ENCODE measurements at places on chromosomes 1 and 21. TPM values are rescaled to one million over a fixed set of nuclear protein-coding genes. Genes with fewer than 3 reads are reported as not detected.

DNA sequence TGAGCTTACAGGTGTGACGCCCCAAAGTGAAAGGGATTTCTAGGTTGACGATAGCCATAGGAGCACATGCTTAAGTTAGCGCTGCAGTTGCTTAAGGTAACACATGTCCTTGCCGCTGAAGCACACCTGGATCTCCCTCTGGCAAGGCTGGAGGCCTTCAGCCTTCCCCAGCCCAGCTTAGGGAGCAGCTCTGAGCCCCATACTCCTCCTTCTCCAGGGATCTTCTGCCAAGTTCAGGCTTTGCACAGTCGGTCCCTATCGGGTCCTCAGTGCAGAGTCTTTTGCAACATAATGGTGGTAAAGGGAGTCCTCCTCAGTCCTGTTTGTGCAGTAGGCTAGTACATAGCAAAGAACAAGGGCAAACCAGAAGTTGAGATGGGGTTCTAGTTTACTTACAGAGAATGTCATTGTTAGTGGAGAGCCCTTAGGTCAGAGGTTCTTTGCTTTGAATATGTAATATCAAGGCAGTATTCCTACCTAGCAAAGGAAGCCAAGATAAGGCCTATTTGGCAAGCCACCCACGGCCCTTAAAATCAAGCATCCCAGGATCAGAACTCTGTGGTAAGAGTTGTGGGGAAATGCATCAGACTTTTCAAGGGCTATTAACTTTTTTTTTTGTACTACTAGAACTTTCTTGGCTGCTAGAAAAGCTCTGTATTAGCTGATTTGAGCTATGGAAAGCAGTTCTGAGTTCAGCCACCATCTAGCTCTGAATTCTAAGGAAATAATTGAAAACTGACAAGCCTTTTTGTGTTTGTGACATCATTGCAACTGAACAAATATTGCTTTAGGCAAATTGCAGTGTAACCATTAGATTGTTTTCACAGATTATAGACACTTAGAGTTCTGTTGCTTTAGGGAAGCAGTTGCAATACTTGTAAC lies 1.4 kb downstream of the EVA1C start:
- peak overlapping the region; percentile 90 for H3K27ac ChIP-seq
- H3K4me3 ChIP-seq = no peak overlapping the region
- H3K27me3 ChIP-seq = no peaks in the 10 kb centered on the region
- peaks cover 23% of the 10 kb centered on the region for H3K4me1 ChIP-seq
- H3K36me3 ChIP-seq = no peaks in the 10 kb centered on the region
- no peak for DNase-seq

DNA sequence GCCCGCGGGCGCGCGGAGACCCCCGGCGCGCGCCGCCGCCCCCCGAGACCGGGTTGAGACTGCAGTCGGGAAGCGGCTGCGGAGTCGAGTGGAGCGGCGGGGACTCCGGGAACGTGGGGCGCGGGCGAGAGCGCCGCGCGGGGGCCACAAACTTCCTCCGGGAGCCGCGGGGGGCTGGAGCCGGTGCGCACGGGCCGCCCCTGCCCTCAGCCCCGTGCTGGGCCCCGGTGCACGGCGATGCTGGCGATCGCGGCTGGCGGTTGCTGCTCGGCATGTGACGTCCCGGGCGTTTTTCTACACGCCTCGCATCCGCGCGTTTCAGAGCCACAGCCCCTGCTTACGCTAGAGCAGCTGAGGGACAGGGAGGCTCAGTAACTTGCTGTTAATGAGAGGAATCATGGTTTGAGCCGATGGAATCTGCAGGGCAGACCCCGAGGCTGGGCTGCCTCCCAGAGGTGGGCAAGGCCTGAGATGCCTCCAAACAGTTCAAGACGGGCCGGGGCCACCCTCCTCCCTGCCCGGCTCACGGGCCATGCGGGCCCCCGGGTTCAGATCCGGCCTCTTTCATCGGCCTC lies 520 bp downstream of the TMEM201 start:
- H3K27ac ChIP-seq = peak overlapping the region; percentile 59
- H3K4me3 ChIP-seq = peak overlapping the region; percentile 67
- no peaks in the 10 kb centered on the region for H3K27me3 ChIP-seq
- peaks cover 28% of the 10 kb centered on the region for H3K4me1 ChIP-seq
- no peaks in the 10 kb centered on the region for H3K36me3 ChIP-seq

GRCh38 chr1:12549460-12550349 lies 68.3 kb downstream of the DHRS3 start:
- H3K4me3 ChIP-seq = no peak overlapping the region
- H3K27me3 ChIP-seq = no peaks in the 10 kb centered on the region
- H3K27ac ChIP-seq = peak overlapping the region; percentile 43
- no peaks in the 10 kb centered on the region for H3K4me1 ChIP-seq
- no peak for DNase-seq
- no peaks in the 10 kb centered on the region for H3K36me3 ChIP-seq

Gene MAP3K7CL
- 4.6 TPM for total RNA-seq

Gene PRAMEF18
- total RNA-seq = not detected

GRCh38 chr1:97050506-97050905 lies 328.9 kb downstream of the PTBP2 start:
- no peaks in the 10 kb centered on the region for H3K27me3 ChIP-seq
- no peaks in the 10 kb centered on the region for H3K4me1 ChIP-seq
- H3K27ac ChIP-seq = no peak overlapping the region
- no peak for DNase-seq
- no peak overlapping the region for H3K4me3 ChIP-seq

GRCh38 chr1:247440001-247440620 lies 17.8 kb downstream of the OR2B11 start:
- no peaks in the 10 kb centered on the region for H3K4me1 ChIP-seq
- H3K27me3 ChIP-seq = no peaks in the 10 kb centered on the region
- no peak for DNase-seq
- H3K27ac ChIP-seq = no peak overlapping the region
- H3K4me3 ChIP-seq = no peak overlapping the region

- no peaks in the 10 kb centered on the region for H3K4me1 ChIP-seq
- no peaks in the 10 kb centered on the region for H3K27me3 ChIP-seq
- no peak within 1 kb of the TSS for H3K4me3 ChIP-seq
- no peak within 1 kb of the TSS for H3K27ac ChIP-seq
- no peak for DNase-seq
- no peaks in the 10 kb centered on the region for H3K36me3 ChIP-seq
Observed at GRCh38 chr21:44285138-44285992, at the start of gene AIRE. Gene AIRE (plus strand): TSS chr21:44285876. CDS start chr21:44286007, 131 bp downstream.

GRCh38 chr1:116580446-116581322 lies 9.9 kb upstream of the CD58 start:
- H3K4me1 ChIP-seq = no peaks in the 10 kb centered on the region
- H3K27me3 ChIP-seq = no peaks in the 10 kb centered on the region
- no peak overlapping the region for H3K27ac ChIP-seq
- no peak for DNase-seq
- H3K4me3 ChIP-seq = no peak overlapping the region
- no peaks in the 10 kb centered on the region for H3K36me3 ChIP-seq

Gene NT5C1A
- total RNA-seq = not detected

DNA sequence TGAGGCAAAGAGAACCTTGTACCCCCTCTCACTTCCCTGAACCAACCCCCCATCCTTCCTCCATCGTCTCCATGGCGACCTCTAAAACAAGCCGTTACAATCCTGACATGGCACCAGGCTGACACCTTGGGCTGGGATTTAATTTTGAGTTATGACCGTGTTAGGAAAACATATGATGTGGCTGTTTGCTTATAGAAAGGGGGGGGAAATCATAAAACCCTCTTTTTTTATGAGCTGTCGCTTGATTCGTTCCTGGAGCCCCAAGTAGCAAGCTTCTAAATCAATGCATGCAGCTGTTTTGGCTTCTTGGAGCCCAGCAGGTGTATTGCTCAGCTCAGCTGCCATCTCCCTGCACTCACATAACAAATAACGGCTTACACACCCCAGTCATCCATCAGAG lies 301.2 kb upstream of the SPAG17 start:
- H3K36me3 ChIP-seq = no peaks in the 10 kb centered on the region
- no peak overlapping the region for H3K4me3 ChIP-seq
- H3K27ac ChIP-seq = no peak overlapping the region

Gene SH2D1B
- total RNA-seq = not detected

DNA sequence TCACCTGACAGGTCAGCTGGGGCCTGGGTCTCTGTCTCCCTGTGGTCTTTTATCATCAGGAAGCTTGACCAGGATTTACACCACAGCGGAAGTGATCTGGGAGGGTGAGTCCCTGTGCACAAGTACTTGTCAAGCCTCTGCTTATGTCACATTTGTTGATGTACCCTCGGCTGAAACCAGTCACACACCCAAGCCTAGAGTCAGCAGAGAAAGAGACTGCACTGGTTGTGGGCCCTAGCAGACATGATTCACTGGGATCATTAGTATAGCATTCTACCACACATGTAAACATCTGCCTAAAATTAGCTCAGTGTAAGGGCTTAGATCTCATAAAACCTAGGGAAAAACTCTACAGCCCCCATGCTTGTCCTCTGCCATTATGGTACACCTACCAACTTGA lies 79.3 kb upstream of the LAMC2 start:
- DNase-seq = no peak
- H3K4me3 ChIP-seq = no peak overlapping the region
- H3K27ac ChIP-seq = no peak overlapping the region
- H3K27me3 ChIP-seq = no peaks in the 10 kb centered on the region
- no peaks in the 10 kb centered on the region for H3K36me3 ChIP-seq

Gene CA6
- total RNA-seq = 1.4 TPM

DNA sequence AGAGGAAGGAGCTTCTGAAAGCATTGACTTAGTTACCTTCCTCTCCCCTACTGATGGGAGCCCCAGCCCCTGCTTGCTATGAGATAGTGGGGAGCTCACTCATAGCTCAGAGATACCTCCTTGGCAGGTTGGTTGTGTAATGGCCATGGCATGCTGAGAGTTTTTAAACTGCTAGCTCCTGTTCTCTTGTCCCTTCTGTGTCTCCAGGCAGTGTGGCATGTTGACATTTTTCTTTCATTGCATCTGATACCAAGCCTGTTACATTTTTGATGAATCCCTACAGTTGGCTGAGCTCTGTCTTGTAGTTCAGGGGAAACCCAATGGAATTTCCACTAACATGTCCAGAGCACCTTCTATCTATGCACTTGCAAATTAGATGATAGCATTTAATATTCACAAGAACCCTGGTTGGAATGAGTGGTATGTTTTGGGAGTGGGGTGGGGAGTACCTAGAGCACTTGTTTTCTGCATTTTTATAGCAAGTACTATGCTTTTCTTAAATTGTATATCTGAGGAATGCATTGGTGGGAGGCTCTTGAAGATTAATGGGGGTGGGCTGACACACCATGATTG lies 39.1 kb upstream of the EFCAB14 start:
- no peaks in the 10 kb centered on the region for H3K27me3 ChIP-seq
- no peak overlapping the region for H3K4me3 ChIP-seq
- no peak for DNase-seq
- no peaks in the 10 kb centered on the region for H3K4me1 ChIP-seq
- no peaks in the 10 kb centered on the region for H3K36me3 ChIP-seq
- no peak overlapping the region for H3K27ac ChIP-seq

- peaks cover 92% of the 10 kb centered on the region for H3K4me1 ChIP-seq
- H3K27me3 ChIP-seq = no peaks in the 10 kb centered on the region
- no peak for DNase-seq
- no peak overlapping the region for H3K27ac ChIP-seq
- H3K36me3 ChIP-seq = no peaks in the 10 kb centered on the region
Observed at GRCh38 chr1:41670217-41670957, 185.9 kb upstream of the EDN2 start.

Gene SELP
- total RNA-seq = 0.31 TPM

DNA sequence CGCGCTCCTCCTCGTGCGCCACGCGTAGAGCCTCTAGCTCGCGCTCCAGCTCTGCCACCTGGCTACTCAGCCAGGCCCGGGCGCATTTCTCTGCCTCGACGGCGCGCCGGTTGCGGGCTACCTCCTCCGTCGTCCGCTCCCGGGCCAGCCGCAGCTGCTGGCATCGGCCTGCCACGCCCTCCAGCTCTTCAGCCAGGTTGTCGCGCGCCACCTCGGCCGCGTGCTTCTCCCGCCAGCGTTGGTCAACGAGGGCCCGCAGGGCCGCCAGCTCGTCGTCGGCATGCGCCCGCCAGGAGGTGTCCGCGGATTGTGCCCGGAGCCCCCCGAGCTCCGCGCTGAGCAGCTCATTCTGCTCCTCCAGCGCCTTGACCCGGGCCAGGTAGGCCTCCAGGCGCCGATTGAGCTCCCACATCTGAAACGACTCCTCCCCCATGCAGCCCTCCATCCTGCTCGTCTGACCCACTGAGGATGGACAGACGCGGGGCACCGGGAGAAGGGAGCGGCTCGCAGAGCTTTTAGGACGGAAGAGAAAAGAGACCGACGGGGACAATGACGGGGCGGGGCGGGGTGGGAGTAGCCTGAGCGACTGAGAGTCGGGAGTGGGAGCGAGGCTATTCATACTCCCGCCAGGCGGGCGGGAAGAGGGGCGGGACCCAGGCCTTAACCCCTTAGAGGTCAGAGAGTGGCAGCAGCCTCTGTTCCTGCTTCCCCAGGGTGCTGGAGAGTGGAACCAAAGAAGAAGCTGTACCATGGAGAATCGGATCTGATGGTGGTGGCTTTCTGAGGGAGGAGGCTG lies at the start of gene NES:
Gene NES, minus strand, starts transcription at position 588 of the 796 bp plus-strand sequence. Its CDS starts 143 bp downstream, at position 445.
- H3K4me1 ChIP-seq = peaks cover 10% of the 10 kb centered on the region
- H3K4me3 ChIP-seq = peak within 1 kb of the TSS; percentile 26
- H3K36me3 ChIP-seq = no peaks in the 10 kb centered on the region
- DNase-seq = no peak

DNA sequence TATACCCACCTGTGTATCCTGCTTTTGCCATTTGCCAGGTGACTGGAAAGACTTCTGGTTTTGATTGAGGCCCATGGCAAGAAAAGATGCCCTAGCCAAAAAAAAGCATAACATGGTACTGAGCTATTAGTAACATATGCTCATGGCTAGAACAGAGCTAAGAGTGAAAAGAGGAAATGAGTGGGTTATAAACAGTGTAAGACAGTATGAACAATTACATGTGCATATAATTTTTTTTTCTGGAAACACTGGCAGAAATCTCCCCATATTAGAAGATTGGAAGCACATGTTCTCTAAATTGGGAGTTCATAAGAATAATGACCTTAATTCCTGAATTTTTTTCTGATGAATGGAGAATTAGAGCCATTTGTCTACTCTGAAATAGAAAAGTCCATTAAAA lies 41.2 kb upstream of the PDC start:
- H3K4me3 ChIP-seq = no peak overlapping the region
- no peak overlapping the region for H3K27ac ChIP-seq
- DNase-seq = no peak
- H3K36me3 ChIP-seq = no peaks in the 10 kb centered on the region
- no peaks in the 10 kb centered on the region for H3K27me3 ChIP-seq

DNA sequence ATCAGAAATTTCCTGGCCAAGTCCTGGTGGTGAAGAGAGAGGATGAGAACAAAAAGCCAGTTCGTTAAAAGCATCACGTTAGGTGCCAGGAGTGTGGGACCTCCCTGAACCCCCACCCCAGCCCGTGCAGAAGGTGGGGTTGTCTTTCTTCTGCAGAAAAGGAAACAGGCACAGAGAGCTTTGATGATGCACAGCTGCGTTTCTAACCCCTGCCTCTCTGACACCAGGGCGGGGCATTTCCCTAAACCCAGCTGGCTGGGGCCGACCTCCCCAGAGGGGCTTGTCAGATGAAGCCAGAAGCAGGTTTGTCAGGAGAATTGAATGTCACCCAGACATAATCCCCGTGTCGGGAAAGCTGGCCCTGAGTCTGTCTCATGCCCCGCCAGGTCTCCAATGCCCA lies 189.3 kb upstream of the EDN2 start:
- peak overlapping the region; percentile 60 for H3K4me3 ChIP-seq
- H3K27ac ChIP-seq = peak overlapping the region; percentile 5
- DNase-seq = no peak
- peaks cover 75% of the 10 kb centered on the region for H3K4me1 ChIP-seq
- no peaks in the 10 kb centered on the region for H3K36me3 ChIP-seq

Gene CHODL
- total RNA-seq = not detected

GRCh38 chr1:88878731-88879130 lies 12.6 kb downstream of the GTF2B start:
- H3K27me3 ChIP-seq = no peaks in the 10 kb centered on the region
- DNase-seq = no peak
- H3K4me1 ChIP-seq = peaks cover 35% of the 10 kb centered on the region
- H3K4me3 ChIP-seq = no peak overlapping the region

Data from CD8-positive, alpha-beta memory T cell (primary cell).